Stimulated activated CD8-positive, alpha-beta memory T cell treated with anti-CD3 and anti-CD28 coated beads, Interleukin-12 subunit alpha, Interleukin-12 subunit beta, amount 100 ng/mL, for 4 hours (primary cell): ENCODE measurements at places on chromosomes 2 and 18.

DNA sequence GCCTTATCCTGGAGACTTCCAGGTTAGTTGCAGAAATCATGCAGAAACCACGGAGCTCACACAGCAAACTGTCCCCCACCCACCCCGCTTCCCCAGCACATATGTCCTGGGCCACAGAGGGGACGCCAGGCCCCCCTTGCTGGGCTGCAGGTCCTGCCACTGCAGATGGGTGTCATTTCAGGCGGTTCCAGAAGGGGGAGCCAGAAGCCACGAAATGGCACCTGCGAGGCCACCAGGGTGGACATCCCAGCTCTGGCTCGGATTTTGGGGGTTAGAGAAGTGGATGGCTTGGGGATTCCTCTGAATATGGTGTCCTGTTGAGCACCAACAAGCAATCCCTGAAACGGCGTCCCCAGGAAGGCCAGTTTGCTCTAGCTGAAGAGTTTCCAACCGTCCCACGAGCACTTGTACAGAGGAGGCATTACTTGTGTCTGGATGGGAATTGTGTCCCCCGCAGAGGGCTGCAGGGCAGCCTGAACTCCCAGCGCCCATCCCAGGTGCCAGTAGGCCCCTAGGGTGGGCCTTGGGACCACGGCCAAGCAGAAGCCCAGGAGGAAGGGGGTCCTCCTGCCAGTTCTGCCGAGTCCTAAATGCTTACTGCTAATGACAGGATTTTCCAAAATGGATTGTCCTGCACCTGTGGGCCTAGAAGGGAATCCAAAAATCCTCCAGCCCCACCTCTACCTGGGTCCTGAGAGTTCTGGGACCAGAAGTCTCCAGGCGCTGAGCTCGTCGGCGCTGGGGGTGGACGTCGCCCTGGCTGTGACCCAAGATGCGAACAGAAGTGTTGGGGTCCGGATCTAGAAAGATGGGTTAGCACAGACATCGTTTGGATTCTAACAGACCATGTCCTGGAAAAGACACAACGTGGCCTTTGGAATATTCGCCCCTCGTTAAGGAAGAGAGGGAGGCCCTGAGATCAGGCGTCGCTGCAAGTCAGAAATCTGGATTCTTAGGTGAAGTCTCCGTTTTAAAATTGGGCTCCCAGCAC is 14.6 kb upstream of the NFATC1 start:
- DNase-seq, result no peak

DNA sequence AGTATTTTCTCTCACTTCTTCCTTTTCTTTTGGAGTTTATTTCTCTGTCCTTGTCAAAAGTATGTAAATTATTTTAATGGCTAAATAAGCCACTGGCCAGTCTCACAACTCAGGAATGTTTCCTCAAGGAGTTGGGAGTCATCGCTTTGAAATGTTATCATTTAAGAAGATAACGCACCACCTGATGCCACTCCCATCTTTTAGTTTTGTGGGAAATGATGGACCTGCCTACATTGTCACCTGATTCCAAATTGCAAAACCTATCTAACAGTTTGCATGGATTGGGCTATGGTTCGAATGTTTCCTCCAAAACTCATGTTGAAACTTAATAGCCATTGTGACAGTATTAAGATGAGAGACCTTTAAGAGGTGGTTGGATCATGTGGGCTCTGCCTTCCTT is 32.4 kb upstream of the PPM1B start:
- no peak for DNase-seq

DNA sequence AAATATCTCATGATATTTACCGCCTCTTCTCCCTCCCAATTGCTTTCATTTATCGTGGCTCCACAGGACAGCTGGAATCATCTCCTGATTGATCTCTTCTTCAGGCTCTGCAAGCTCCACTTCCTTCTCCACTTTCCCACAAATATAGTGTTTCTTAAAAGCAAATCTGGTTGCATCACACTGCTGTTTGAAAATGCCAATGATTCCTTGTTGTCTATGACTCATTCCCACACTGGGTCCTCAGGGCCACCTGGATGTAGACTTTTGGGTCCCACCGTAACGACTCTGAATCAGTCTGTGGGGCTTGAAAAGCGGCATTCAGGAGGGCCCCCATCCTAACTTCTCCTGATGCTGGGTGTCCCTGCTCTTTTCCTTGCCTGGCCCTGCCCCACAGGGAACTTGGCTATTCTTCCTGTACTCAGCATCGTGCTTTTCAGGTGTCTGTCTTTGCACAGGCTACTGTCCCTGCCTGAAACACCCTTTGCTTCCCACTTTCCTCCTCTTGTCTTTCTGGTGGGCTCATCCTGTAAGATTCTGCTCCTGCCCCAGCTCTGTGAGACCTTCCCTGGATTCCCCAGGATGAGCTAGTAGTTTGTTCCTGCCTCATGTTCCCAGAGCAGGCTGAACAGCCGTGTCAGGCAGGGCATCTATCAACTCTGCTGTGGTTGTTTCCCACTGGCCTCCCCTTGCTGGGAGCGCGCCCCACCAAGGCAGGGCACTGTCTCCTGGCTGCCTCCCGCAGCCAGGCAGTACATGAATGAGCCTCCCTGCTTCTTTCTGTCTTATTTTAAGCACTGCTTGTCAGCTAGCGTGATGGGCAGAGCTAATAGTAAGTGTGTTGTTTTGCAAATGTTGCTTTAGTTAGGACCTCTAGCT is 111.9 kb downstream of the KCTD1 start:
- DNase-seq, result no peak

GRCh38 chr2:12504443-12504842 is 212.3 kb upstream of the TRIB2 start:
- DNase-seq, result no peak

DNA sequence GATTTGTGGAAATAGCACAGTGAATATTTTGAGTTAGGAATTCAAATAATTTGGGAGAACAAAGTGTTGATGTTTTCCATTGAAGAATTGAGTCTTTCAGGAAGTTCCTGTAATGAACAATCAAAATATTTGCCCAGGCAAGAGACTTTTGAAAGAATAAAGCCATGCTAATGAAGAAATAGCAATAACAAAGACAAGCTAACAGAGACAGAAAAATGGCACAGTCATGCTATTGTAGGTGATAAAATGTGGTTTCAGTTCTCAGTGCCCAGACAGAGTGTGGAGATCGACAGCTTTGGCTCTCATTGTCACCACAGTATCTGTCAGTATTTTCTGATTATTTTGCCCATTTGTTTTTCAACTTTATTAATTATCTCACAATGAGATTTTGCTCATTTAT is 490.8 kb upstream of the PIK3C3 start:
- DNase-seq, result no peak

DNA sequence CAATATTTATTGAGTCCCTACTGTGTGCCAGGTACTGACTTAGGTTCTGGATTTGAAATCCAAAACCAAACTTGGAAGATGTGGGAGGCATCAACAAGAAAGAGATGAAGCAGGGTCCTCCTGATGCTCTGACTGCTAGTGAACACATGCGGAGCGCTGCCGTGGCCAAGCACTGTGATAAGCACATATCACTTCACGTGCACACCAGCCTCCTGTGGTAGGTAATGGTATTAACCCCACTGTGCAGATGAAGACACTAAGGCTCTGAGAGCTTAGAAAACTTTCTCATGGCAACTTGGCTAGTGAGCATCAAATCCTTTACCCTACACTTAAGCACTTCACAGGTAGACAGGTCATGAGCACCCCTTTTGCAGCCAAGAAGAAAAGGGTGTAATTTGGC is 216.1 kb downstream of the HAUS1 start:
- DNase-seq, result no peak

GRCh38 chr2:207694811-207695281 is 16.6 kb upstream of the CCNYL1 start:
- no peak for DNase-seq

GRCh38 chr2:214604861-214605260 is 194.0 kb downstream of the VWC2L start:
- DNase-seq, result no peak

DNA sequence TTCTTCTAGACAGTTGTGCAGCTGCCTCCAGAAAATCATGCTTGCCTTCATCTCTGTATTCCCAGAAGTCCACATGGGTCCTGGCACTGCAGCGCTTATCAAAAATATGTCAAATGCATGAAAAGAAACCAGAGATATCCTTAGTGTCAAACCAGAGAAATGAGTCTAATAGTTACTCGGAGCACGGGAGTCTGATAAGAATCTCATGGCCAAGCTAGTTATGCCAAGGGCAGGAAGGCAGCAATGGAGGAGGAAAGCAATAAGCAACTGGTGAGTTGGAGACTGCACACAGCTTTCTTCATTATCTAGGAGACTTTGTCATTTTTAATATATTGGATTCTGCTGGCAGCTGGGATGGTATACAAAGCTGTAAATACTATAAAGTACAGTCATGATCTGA is 38.6 kb downstream of the TRIB2 start:
- DNase-seq, result no peak

DNA sequence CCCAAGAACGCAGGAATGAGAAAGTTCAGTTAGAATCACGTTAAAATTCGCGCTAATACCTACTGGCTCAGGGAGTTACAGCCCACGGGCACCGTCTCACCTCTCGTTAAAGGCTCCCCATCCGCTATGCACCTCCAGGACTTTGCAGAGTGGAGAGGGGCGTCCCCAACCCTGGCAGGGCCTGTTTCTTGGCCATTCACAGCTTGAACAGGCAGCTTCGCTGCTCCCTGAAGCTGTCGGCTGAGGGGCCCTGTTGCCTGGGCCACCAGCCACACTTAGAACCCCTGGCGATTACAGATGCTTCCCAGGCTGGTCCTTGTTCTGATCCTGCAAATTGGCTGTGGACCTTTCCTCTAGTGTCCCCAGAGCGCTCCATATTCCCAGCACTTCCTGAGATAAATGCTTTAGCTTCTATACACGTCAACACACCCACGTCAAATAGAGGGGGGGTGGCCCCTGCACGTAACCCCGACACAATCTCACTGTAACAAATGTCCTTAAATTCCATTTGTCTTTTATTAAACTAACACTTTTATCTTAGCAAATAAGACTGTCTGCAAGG is 16.8 kb upstream of the SNTG2 start:
- no peak for DNase-seq

GRCh38 chr2:161915121-161915520 is 158.9 kb downstream of the DPP4 start:
- no peak for DNase-seq

DNA sequence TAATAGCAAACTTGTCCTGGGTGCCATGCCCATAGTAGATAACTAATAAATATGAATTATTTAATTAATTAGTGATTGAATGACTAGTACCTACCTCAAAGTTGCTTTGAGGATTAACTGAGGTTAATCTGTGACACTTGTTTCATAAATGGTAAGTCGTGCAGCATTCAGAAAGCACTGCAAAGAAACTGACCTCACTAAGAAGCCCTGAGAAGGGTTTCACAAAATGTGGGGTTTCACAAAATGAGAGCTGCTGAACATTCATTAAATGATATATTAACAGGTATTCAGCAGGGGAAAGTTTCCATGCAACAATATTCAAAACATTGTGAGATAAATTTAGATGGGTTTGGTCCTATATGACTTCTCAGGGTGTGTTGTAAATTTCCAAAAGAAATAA is 236.2 kb downstream of the OSR1 start:
- no peak for DNase-seq

DNA sequence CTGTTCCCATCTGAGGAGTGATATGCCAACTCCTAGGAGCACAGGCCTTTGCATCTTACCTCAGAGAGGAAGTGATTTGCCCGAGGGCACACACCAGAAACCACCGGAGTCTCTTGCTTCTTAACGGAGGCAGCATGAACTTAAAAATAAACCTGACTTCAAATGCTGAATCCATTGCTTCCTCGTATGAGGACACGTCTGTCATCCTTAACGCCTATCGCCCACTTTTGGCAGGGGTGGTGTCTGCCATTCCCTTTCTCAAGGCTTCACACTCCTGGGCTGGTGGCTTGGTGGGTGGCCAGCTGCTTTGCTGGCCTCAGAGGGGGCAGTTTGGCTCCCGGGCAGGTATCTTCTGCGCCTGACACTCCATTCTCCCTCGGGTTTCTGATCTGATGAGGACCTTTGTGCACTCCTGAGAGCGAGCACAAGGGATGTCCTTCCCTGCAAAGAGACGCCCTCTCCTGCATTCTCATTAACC is 1.1 kb upstream of the PREB start:
- no peak for DNase-seq

- no peak for DNase-seq
Observed at GRCh38 chr2:10924859-10925258, 13.1 kb downstream of the KCNF1 start.

DNA sequence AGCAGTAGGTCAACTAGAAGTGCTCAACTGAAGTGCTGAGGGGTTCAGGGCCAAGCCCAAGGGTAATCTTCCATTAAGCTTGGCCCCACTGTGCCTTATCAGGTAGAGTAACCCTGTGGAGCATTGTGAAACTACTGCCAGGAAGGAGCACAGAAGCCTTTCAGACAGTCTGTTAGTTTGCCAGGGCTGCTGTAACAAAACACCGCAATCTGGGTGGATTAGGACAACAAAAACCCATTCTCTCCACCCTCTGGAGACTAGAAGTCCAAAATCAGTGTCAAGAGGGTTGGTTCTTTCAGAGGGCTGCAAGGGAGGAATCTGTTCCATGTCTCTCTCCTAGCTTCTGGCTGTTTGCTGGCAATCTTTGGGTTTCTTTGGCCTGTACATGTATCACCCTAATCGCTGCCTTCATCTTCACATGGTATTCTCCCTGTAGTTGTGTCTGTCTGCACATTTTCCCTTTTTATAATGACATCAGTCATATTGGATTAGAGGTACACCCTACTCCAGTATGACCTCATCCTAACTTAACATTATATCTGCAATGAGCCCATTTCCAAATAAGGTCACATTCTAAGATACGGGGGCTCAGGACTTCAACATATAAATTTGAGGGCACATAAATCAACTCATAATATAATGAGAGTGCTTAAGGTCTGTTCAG is 21.2 kb downstream of the VIT start:
- DNase-seq, result no peak

- DNase-seq, result no peak
Observed at GRCh38 chr2:148944536-148944935, 69.5 kb downstream of the KIF5C start.

DNA sequence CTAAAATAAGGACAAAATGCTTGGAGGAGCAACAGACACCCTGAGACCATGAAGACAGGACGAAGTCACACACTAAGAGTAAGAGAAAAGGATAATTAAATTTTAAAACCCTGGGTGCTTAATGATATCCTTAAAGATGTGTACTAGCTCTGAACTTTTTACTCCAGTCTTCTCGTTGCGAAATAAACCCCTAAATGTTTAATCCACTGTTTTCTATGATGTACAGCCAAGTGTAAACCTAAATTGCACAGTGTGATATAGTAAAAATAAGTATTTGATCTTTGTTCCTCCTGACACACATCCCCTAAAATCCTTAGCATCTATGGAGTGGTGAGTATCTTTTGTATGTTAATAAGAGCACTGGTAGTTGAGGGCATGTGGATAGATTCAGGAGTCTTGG is 157.5 kb upstream of the PKDCC start:
- no peak for DNase-seq
